A673 (cell line): ENCODE measurements at places on chromosomes 5 and 9. TPM values are rescaled to one million over a fixed set of nuclear protein-coding genes. Genes with fewer than 3 reads are reported as not detected.

DNA sequence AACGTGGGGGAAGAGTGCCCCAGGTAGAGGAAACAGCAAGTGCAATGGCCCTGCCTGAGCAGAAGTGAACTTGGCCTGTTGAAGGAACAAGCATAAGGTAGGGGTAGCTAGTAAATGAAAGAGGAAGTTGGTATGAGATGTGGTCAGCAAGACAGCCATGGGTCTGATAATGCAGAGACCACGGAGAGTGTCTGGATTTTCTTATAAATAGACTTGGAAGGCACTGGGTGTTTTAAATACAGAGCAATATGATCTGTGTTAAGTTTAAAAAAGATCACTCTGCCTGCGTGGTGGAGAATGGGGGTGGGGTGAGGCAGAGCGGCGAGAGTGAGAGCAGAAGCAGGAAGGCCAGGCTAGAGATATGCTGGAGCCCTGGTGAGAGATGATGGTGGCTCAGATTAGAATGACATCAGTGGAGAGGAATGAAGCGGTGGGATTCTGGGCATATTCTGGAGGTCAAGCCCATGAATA lies 4.2 kb downstream of the ADAM19 start:
- DNase-seq = no peak

- DNase-seq = no peak
Observed at GRCh38 chr9:91146391-91147019, 215.2 kb downstream of the AUH start.

DNA sequence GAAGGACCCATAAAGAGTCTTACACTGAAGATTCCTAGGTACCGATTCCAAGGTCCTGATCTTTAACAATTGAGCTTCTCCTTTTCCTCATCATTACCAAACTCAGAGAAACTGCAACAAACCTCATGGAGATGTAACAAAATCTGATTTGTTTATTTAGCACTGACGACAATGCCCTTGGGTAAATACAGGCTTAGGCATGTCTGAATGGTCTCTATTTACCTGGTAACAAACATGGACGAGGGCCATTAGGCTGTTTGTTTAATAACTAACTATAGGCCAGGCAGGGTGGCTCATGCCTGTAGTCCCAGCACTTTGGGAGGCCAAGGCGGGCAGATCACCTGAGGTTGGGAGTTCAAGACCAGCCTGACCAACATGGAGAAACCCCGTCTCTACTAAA lies 333.3 kb downstream of the AGTPBP1 start:
- no peak for DNase-seq

- peak; percentile 71 for DNase-seq
Observed at GRCh38 chr5:33482335-33482734, 41.6 kb downstream of the TARS1 start.

DNA sequence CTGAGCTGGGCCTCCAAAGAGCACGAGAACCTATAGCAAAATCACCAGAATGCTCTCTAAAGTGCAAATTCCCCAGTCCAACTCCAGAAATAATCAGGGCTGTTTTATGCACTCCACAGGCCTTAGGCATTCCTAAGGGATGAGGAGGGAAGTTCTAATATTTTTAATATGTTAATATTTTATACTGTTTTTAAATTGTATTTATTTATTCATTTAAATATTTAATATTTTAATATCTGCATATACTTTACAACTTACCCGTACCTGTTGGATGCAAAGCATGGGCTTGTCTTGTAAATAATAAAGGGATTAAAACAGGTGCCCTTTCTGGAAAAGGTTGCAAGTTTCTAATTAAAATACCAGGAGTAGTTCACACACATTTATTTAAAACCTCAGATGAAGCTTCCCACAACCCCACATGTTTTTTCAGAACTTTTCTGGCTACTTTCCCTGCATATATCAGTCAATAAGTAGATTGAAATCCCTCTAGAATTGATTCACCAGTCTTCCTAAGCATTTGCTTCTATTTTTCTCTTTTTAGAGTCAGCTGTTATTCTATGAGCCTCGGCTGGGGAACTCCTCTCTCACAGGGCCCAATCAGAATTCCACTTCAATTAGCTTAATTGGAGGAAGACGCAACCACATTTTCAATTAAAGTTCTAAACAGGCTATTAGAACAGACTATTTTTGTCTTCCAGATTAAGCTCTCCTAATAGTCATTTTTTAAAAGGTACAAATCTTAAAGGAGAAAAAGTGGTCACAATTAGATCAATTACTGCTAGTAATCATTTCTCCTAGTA lies 140.8 kb downstream of the CDH6 start:
- DNase-seq = no peak

- no peak for DNase-seq
Observed at GRCh38 chr5:76733049-76733417, 17.1 kb downstream of the F2R start.

DNA sequence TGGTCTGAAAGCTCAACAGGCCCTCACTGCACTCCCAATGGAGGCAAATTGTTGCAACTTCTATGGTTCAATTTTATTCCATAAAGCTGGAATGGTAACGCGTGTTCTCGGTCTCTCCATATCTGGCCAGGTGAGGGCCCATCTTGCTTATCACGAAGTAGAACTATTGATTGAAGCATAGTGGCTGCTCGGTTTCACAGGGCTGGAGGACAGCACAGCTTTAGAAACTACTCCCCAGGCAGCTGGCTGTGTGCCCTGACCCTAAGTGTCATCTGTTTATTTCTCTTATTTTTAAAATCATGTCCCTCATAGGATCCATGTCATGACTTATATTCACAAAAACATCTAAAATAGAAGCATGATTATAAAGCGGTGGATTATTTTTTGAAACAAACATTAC lies 223.4 kb downstream of the NPR3 start:
- no peak for DNase-seq

DNA sequence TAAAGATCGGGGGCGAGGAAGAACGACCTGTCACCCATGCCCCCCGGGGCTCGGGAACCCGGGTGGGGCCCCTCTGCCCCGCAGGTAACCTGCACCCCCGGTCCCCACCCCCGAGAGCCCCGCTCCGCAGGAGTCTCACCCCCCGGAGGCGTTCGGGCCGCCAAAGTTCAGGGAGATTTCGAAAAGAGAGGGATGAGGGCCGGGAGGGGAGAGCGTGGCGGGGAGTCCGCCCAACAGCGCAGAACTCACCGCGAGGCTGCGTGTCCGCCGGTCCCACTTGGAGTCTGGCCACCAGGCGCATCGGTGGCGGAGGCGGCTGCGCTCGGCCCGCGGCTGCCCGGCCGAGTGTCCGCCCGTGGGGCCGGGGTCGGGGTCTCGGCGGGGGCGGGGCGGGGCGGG lies at the start of gene PHF19:
TSS of gene PHF19 (minus strand) at position 347 of the 399 bp plus-strand sequence. CDS start 2,447 bp downstream, outside the sequence.
- peak; percentile 58 for DNase-seq

- no peak for DNase-seq
Observed at GRCh38 chr9:128798896-128799295, 11.8 kb downstream of the TBC1D13 start.

DNA sequence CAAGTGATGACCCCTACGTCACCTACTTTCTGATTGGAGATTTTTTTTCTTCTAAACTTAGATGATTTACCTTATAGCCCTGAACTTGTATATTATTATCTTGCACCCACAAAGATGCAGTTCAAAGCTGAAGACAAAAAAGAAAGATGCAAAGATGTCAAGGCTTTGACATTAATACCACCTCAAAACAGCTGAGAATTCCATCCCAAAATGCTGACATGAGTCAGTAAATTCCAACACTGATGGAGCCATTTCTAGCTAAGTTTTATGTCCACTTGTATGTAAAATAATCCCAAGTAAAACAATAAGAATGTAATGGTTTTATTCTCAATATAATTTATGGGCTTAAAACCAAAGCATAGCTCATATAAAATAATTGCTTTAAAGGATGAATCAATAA lies 91.5 kb upstream of the CDH9 start:
- DNase-seq = no peak

DNA sequence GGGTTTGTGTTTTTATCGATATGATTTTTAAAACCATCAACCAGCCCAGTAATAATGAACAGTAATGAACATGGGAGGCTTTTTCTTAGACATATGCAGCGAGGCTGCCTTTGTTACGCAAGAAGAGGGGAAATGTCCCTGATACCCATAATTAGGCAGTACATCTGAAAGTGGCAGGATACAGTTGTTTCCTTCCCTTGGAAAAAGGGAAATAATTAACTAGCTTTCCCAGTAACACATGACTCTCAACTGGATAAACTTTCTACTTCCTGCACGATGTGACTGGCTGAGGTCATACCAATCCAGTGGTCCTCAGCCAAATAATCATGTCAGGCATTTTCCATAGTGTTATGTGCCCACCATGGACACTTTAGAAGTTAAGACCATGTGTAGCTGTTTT lies 431.6 kb upstream of the C9orf72 start:
- peak; percentile 7 for DNase-seq

DNA sequence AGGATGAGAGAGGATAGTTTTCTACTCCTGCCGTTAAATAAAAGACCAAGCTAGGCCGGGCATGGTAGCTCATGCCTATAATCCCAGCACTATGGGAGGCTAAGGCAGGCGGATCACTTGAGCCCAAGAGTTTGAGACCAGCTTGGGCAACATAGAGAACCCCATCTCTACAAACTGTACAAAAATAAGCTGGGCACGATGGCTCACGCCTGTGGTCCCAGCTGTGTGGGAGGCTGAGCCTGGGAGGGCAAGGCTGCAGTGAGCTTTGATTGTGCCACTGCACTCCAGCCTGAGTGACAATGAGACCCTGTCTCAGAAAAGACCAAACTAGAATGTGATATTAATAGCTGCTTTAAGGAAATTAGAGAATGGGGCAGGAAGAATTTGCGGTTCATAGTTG lies 158.4 kb downstream of the NIPBL start:
- DNase-seq = no peak

GRCh38 chr5:146051678-146052077 lies 53.7 kb downstream of the PLAC8L1 start:
- DNase-seq = no peak

CA9 gene
- total RNA-seq = 0.32 and 1.4 TPM in 2 replicates

CCDC152 gene
- total RNA-seq = 11.2 and 11.6 TPM in 2 replicates

PCDHA1 gene
- 0.45 and 0.96 TPM in 2 replicates for total RNA-seq

EIF4E1B gene
- not detected in 2 replicates for total RNA-seq

TJP2 gene
- total RNA-seq = 7.2 and 10.4 TPM in 2 replicates

ADAMTS19 gene
- not detected in 2 replicates for total RNA-seq

PPP2R2B gene
- not detected in 2 replicates for total RNA-seq

ZDHHC11B gene
- total RNA-seq = 1.3 and 1.6 TPM in 2 replicates

SLC6A19 gene
- total RNA-seq = not detected in 2 replicates

BTNL3 gene
- not detected in 2 replicates for total RNA-seq

FST gene
- total RNA-seq = not detected in 2 replicates

KCNT1 gene
- 0.31 TPM in 1 of 2 replicates, not detected in the other for total RNA-seq

RASGRF2 gene
- total RNA-seq = 8.4 and 9.1 TPM in 2 replicates

ZBTB6 gene
- total RNA-seq = 10.4 and 10.5 TPM in 2 replicates

TXNDC8 gene
- not detected in 2 replicates for total RNA-seq
